ENCODE measurements at places on chromosomes 11 and 22.

DNA sequence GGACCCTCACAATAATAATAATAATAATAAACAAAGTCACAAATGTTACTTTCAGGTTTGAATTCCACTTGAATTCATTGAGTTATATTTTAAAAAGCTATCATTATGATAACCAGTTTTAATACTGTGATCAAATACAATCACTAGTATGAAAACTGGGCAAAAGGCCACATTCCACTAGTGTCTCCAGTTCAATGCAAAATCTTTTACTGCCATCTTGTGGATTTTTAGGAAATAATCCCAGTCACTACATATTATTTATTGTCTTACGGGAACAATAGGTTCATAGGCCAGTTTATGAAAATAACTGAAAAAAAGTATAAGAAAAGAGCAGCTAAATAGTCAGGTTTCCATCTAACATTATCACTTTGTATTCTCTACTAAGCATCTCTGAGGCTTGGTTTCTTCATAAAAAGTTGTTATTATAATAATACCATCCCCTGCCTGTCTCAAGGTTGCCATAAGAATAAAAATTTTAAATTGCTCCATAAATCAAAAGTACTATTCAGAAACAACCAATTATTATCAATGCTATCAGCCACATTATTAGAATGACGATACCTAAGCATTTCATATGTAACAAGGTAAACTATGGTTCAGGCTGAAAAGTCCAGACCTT is 533.9 kb upstream of the CCDC90B start:
- no peak for DNase-seq

- no peak for DNase-seq
Measured at GRCh38 chr11:36357831-36358230, 61.7 kb downstream of the PRR5L start.

DNA sequence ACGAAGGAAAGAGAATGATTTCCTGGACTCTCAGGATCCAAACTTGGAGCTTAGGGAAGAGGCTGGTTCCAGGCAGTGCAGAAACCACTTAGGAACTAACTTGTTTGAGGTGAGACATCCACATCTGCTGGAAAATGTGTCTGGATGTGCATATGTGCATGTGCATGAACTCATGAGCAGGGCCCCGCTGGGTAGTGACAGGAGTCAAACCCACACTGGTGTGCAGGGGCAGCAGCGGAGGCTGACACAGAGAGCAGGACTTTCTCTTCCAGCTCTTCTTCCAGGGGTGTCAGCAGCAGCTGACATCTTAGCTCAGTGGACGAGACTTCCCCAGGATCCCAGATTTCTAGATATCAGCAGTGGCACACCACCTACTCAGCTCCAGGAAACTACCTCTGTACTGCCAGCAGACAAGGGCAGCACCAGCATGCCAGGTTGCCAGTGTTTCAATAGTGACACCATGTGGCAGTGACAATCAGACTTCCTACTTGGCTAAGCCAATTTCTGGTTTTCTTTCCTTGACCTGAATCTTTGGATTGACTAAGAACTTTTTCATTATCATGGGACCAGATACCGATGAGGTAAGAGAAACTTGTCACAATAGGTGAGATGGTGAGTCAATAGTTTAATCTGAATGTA is 227.5 kb upstream of the ZC3H12C start:
- DNase-seq: no peak

GRCh38 chr22:49768951-49769690 is 58.6 kb downstream of the BRD1 start:
- DNase-seq: no peak

DNA sequence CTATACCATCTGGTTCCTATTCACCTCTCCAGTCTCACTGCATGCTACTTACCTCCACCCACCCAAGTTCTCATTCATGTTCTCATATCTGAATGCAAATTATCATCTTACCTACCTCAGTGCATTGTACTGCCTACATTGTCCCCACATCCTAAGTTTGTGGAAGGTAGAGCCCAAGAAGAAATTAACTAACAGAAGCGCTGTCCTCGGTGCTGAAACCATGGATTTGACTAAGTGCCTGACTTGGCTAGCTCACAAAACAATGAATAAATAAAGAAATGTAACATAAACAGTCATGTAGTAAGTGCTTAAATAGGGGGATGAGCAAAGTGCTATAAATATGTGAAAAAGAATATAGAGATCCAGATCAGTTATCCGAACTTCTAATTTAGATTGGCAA is 63.2 kb downstream of the GRIA4 start:
- DNase-seq: peak; percentile 62

DNA sequence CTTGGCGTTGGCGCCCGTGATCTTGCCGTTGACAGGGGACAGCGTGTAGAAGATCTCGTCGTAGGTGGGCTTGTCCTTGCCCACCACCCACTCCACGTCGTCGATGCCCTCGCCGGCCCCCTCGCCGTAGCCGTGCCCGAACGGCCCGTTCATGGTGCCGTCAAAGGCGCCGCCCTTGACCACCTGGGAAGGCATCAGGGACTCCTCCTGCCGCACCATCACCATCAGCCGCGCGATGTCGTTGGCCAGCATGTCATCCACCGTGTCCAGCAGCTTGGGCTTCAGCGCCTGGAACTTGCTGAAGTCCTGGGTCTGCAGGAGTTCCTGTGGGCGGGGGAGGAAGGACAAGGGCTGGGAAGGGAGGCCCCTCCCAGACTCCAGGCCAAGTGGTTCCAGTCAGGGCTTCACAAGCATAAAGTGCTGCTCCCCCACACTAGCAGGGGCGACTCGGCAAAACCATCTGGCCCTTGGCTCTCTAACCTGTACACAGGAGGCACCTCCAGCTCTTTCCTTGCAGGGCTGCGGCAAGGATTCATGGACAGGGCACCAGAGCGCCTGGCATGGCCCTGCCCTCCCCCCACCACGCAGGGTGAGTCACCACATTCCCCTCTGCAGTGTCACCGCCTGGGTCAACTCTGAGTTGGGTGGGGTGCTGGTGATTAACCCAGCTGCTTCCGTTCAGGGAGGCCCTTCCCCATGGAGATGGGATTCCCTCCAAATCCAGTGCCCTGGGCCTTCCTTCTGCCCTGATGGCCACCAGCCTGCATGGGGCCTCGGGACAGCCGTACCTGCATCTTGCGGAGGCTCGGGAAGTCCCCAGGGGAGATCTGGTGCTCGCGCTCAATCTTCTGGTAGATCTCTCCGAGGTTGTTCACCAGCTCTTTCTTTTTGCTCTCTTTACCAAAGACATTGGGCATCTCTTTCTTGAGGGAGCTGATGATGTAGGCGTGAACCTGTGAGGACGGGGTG is 10.4 kb upstream of the CDC42BPG start:
- no peak for DNase-seq

DNA sequence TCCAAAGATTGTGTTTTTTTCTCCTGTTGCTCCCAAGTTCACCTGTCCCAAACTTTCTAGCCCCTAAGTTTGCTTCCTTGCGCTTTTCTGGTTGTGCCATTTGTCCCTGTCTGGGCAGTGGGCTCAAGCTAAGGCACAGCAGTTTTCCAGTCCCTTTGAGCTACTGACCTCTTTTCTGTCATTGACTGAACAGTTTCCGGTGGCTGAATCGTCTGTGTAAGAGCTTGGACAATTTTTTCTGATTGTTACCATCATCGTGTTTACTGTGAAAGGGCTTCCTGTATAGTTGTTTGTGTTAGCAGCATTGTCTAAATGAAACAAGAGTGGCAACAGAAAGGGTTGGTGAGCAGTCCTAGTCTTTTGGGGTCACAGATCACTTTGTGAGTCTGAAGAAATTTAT is 49.8 kb downstream of the BMAL1 start:
- no peak for DNase-seq

GRCh38 chr11:75031224-75031753 is 42.6 kb downstream of the NEU3 start:
- DNase-seq: no peak

DNA sequence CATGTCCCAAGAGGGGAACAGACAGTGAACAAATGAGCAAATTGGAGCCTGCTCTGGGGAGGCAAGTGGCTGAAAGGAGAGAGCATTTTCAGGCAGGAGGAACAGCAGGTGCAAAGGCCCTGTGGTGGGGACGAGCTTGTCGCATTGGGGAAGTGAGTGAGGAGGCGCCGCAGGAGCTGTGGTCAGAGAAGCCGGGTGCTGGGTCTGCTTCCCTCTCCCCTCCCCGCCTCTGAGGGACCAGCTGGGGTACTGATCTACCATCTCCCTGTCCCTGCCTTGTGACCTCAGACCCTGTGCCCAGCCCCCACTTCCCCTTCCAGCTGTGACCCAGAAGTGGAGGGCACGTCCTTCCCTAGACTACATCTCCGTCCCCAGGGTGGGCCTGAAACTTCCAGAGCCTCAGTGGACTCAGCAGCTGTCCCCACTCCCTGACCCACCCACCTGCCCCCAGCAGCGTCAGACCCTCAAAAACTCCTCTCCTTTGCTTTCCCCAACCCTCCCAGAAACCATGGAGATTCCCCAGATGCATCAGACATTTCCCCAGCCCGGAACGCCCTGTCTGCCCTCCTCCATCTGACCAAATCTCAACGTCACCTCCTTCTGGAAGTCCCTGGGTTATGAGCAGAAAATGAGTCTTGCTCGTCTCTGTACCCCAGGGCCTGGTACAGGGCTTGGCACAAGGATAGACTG is 19.7 kb upstream of the PDGFB start:
- DNase-seq: no peak

DNA sequence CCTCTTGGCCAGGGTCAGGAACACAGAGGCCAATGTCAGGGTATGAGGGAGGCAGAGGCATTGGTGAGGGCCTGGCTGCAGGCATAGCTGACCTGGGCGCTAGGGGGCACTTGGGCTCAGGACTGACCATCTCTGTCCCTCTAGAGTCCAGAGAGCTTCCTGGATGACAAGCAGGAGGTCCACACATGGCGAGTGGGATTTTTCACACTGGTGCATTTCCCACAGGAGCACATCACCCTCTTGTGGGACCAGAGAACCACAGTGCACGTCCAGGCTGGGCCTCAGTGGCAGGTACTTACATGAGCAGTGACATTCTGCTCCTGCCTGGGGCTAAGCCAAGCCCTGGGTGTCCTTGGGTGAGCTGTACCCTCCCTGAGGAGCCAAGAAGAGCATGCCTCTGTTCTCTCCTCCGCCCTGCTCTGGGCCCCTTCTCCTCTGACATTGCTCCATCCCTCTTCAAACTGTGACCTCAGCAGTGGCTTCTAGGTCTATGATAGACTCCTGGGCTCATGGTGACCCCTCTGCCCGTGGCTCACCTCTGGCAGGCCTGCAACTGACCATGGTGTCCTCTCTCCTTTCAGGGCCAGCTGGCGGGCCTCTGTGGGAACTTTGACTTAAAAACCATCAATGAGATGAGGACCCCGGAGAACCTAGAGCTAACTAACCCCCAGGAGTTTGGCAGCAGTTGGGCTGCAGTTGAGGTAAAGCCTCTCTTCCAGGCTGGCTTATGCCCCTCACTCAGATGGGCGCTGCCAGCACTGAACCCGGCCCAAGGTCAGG is 46.6 kb downstream of the OTOG start:
- no peak for DNase-seq

- no peak for DNase-seq
Measured at GRCh38 chr11:31834237-31834636, 23.1 kb upstream of the PAX6 start.

- no peak for DNase-seq
Measured at GRCh38 chr11:43034341-43034740, 277.5 kb upstream of the API5 start.

- DNase-seq: no peak
Measured at GRCh38 chr11:125772834-125773505, 5.7 kb downstream of the PATE2 start.

GRCh38 chr11:87971354-87971753 is 203.9 kb downstream of the RAB38 start:
- DNase-seq: no peak

DNA sequence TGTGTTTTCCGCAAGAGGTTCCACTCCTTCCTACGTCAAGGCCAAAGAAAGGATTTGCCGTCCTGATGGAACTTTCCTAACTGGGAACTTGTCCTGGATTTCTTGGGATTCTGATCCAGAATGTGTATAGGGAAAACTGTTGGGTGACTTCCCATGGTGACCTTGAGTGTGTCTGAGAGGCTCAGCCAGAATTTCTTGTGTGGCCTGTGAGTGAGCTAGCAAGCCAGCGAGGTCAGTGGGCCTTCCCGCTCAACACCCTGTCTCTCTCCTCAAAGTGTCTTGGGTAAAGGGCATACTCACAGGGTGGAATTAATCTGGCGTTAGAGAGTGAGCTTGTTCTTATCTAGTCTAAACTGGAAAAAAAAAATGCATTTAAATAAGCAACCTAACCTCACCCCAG is 20.4 kb downstream of the ZNRF3 start:
- no peak for DNase-seq

GRCh38 chr11:44858796-44859527 is 91.7 kb downstream of the TP53I11 start:
- DNase-seq: no peak

GRCh38 chr11:62545437-62546243 is 966 bp downstream of the AHNAK start:
- DNase-seq: no peak

GRCh38 chr11:67642173-67643120 is 2.9 kb upstream of the TBX10 start:
- DNase-seq: no peak

DNA sequence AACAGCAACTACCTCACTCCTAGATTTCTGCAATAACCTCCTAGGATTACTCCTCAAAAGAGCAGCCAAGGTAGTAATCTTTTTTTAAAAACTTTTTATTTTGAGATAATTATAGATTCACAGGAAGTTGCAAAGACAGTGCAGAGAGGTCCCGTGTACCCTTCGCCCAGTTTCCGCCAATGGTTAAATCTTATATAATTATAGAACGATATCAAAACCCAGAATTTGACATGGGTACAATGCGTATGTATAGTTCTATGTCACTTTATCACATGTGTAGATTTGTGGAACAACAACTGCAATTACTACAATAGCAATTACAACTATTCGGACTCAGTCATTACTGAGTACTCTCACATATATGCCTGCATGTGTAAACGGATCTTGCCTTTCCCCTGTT is 94.8 kb upstream of the APOA1 start:
- no peak for DNase-seq

GRCh38 chr22:49954991-49955580 is 5.5 kb upstream of the PIM3 start:
- DNase-seq: no peak

DNA sequence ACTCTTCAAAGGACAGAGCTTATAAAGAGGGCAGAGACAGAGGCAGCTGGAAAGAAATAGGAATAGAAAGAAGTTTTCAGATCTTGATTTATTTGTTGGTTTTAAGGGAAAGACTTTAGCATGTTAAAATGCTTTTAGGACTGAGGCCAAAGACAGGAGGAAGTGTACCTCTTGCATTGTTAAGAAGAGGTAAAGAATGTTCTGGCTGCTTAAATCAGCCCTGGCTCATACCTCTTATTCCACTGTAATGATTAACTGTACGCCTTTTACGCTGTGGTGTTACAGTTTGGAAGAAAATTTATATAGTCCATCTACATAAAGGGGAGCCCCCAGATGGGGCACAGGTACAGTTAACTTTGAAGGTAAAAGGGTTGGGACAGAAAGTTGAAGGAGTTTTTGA is 10.1 kb upstream of the MPZL2 start:
- DNase-seq: no peak

- no peak for DNase-seq
Measured at GRCh38 chr11:65476632-65477148, 22.2 kb upstream of the MALAT1 start.
